COR-L47 (cell line): ENCODE measurements at places on chromosomes 7 and 10.

- DNase-seq, result peak; percentile 41
These were observed 1.1 kb downstream of the VGF start for GRCh38 chr7:101164071-101164840.

DNA sequence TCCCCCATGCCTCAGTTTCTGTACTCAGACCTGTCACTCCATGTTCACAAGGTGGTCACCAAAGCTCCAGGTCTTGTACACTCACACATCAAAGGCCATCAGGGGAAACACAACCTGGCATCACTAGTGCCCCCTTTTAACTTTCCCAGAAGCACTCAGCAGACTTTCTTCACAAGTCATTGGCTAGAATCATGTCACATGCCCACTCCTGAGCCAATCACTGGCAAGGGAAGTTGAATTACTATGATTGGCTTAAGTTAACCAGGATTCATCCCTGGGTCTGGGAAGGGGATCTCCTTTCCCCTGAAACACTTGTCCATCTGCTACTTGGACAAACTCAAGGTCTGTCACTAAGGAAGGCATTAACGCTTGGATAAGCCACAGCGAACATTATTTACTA lies 193.8 kb upstream of the PLXNA4 start:
- no peak for DNase-seq

DNA sequence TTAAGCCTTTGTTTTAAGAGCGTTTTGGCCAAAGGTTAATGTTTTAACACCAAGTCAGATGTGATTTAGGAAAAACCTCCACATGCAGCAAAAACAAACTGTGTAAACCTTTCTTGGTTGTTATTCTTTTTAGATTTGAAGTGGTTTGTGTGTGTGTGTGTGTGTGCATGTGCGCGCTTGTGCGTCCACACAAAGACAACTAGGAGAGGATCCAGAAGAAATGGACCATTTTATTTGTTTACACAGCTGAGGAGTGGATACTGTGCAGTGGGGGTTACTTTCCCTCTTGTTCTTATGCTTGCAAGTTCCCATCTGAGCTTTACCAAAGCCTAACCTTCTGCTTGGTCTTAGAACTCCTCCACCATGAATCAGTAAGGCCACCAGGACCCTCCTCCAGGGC lies 20.0 kb downstream of the TCF7L2 start:
- DNase-seq, result no peak

DNA sequence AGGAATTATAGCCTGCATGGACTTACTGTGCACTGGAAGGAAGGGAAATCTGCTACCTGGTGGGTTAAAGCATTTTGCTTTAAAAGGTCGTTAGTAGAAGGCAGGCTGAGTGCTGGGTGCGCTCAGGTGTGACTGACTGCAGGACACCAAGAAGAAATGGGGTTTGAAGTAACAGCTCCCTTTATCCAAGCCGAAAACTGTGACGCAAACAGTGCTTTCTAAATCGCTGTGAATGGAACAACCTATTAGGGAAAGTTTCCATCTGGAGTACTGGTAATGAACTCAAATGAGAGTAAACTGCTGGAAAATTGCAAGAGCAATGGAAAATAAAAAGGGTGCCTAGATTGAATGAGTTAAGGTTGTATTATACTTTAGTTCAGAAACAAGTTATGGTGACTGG lies 95.3 kb downstream of the CNNM2 start:
- no peak for DNase-seq

DNA sequence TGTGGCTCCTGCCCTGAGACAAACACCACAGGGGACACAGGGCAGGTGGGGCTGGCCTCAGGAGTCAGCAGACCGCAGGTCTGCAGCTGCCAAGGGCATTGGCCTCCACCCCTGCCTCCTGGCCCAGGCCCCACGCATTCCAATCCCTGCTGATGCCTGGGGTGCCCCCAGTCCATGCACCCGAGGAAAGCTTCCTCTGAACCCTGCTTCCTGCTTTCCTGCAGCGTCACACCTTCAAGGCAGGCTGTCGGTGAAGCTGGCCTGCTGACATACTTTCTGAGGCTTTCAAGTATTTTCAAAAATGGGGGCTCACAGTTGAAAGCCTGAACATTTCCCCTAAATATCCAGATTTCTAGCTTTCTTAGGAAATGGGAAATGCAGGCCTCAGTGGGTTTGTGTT lies 22.5 kb upstream of the ANTXRL start:
- no peak for DNase-seq

GRCh38 chr10:69853064-69853463 lies 51.4 kb downstream of the COL13A1 start:
- no peak for DNase-seq

GRCh38 chr10:28627102-28627501 lies 50.2 kb upstream of the BAMBI start:
- DNase-seq, result no peak

DNA sequence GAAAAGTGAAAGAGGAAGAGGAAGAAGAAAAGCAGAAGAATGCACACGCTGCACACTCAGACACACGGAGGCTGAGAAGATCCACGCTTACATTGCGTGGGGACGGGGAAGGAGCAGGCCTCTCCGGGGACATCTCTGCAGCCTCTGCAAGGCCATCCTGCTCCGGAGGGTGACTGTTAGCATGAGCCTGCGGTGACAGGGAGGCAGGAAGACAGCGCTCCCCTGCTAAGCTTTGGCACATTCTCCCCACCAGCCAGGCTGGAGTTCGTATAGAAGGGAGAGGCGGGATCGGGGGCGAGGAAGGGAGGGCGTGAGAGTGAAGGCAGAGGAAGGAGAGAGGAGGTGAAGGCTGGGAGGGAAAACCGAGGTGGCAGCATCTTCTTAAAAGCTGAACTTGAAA lies 366.0 kb upstream of the SHH start:
- peak; percentile 58 for DNase-seq

GRCh38 chr10:118669020-118669791 lies 73.8 kb upstream of the PRLHR start:
- DNase-seq, result no peak

DNA sequence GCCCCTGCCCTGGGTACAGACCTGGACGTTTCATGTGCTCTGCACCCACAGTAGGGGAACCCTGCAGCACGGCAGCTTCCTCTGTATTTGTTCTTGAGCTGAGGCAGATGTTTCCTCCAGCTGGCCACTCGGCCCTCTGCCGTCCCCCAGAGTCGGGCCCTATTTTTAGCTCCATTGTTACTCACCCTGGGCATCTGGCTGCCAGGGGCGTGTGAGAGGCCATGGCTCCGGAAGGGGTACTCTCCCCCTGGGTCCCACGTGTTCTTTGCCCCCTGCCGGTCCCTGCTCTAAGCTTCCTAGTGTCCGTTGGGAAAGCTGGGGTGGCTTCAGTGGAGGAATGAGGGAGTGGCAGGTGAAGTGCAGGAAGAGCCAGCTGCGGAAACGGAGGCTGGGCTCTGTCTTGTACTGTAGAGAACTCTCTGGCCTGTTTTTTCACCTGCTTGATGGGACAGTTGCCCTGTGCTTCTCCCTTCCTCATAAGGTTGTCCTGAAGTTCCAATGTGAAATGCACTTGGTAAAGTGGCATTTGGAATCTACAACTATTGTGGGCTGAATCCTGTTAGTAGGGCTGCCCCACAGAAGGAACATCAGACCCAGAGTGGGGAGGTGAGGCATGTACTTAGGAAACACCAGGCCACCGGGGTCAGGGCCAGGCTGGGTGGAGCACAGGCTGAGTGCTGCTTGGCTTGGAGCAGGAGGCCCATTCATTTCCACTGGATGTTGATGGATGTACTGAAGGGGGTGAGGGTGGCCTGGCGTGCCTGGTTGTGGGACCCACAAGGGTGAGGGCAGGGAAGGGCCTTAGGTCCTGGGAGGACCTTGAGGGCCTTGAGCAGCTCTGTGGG lies 30.6 kb downstream of the PALD1 start:
- peak; percentile 20 for DNase-seq

GRCh38 chr7:134513169-134513752 lies 14.1 kb upstream of the AKR1B10 start:
- no peak for DNase-seq

DNA sequence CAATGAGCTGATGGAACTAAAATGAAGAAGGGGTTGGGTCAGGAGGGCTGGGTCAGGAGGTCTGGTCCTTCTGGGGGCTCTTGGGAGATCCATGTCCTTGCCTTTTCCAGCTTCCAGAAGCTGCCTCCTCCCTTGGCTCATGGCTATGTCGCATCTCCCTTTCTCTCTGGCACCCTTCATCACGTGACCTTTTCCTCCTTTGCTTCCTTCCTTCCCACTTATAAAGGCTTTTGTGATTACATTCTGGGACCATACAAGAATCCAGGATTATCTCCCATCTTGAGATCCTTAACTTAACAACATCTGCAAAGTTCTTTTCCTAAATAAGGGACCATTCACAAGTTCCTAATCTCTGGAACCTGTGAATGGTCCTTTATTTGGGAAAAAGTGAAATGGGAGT lies 290.2 kb downstream of the GALNT17 start:
- no peak for DNase-seq

DNA sequence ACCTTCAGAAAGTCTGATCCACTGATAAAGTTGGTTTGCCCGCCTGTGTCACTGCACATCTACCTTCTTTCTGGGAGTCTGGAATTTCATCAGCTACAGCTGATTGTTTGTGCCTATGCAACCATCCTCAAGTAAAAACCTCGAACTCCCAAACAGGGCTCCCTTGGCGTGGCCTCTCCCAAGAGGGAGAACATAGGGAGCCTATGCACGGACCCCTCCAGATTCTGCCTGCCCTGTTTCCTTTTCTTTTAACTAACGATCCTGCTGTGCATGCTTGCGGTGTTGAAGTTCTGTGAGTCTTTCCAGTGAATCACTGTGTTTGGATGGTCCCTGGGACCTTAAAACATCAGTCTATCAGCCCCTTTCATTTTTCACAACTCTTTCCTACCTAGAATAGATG lies 226.9 kb upstream of the SEMA3D start:
- DNase-seq, result no peak

DNA sequence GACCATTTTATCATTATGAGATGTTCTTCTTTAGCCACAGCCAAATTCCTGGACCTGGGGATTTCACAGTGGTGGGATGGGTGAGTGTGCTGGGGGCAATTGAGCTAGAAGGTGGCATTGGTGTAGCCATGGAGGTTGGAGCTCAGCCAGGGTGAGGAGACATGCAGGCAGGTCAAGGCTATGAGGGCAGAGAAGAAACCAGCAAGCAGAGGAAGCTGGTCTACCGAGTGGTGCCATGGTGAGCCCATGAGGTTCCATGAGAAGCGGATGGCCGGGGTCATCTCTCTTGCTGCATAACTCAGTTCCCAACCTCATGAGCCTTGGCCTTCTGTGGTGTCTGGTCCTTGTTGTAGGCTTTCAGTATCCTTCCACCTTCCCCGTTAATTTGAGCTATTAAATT lies 91.4 kb downstream of the CARD11 start:
- DNase-seq, result no peak

DNA sequence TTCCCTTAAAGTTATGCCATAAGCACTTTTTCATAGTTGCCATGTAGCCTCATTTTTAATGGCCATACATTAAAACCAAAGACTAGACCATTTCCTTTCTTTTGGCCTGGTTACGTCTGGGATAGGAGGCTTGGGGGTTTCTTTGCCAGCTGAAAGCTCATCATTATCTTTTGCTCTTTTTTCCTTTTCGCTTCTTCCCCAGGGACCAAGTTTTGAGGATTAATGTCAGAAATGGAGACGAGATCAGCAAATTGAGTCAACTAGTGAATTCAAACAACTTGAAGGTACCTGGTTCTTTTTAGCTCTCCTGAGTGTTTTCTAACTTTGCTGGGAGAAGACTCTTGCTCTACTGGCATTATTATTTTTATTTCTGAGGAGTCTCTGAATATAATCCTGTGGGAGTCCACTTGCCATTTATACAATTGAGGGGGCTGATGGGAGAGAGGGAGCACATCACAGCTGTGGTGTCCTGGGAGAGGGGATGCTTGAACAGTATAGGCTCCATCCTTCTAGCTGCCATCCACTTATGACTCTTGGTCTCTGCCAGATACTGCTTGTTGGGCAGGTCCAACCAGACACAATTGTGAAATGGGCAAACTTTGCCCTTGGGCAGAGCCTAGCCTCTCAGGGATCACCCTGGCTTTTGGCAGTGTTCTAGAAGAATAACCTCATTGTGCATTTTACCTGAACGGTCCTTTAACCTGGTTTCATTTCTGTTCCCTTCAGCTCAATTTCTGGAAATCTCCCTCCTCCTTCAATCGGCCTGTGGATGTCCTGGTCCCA lies 5.8 kb downstream of the CPA4 start:
- DNase-seq, result no peak

DNA sequence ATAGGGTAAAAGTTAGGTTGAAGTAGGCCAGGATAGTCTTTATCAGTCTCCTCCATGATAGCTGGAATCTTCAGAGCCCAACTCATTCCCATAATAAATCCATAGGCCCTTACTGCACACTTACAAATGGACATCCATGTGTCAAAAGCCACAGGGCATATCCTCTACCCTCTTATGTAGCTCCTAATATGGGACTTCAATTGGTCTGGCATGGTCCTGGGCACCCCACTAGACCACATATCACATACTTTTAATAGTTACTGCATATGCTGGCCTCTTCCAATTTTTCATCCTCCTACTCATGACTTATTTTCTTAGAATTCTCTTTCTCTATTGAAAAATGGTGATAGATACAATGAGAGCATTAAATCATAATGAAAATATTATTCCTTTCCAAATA lies 169.3 kb downstream of the MAGI2 start:
- DNase-seq, result no peak

DNA sequence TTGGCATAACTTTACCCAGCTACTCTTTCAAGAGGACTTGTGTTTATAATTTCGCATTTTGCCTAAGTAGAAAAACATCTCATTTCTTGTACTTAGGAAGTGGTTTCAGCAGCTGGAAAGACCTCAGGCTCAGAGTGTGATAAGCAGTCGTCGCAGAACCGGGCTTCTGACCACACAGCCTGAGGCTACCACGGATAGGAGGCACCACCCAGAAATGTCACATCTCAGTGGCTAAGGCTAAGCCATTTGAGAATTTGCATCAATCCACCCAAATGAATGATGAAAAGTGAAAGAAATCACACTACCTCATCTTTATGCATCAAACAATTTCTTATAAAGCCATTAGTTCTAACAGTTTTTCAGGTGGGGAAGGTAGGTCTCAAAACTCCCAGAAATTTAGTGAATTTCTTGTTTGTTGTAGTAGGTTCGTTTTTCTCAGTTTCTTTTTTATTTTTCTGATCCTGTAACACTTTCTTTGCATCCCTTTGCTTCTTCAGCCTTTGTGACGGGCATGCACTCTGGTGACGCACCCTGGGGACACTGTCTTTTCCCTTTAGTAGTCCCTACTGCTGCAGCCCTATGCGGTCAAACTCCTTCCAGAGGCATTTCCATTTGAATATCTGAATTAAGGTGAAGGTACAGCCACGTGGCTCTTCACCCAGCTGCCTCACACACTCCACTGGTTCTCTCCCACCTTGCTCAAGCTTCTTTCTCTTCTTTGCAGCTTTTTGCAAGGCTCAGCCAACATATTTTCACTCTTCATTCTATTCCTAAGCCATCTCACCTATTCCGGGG lies 68.5 kb downstream of the MAP3K8 start:
- DNase-seq, result no peak

DNA sequence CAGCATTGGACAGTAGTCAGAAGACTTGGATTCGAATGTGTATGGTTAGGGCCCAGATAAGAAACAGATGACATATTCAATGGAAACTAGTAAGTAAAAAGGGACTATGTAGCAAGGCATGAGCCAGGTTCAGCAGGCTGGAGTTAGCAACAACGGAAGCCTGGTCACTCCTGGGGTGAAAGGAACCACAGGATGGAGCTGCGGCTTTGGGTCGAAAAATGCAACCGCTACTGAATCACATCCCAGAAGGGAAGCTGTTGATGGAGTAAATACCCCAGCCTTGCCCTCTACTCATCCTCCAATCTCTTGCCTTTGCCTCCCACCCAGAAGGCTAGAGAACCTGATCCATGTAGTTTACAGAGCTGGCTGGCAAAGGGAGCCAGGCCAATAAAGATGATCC lies 37.5 kb upstream of the EGR2 start:
- DNase-seq, result no peak
